NCI-H2081 treated with DMSO at 0.1 percent for 48 hours (cell line): ENCODE measurements at places on chromosomes 13 and 19.

GRCh38 chr19:56933014-56933705 lies 92.6 kb upstream of the PEG3 start:
- DNase-seq: no peak

GRCh38 chr13:69028936-69029335 lies 1078.7 kb upstream of the ATXN8OS start:
- no peak for DNase-seq

DNA sequence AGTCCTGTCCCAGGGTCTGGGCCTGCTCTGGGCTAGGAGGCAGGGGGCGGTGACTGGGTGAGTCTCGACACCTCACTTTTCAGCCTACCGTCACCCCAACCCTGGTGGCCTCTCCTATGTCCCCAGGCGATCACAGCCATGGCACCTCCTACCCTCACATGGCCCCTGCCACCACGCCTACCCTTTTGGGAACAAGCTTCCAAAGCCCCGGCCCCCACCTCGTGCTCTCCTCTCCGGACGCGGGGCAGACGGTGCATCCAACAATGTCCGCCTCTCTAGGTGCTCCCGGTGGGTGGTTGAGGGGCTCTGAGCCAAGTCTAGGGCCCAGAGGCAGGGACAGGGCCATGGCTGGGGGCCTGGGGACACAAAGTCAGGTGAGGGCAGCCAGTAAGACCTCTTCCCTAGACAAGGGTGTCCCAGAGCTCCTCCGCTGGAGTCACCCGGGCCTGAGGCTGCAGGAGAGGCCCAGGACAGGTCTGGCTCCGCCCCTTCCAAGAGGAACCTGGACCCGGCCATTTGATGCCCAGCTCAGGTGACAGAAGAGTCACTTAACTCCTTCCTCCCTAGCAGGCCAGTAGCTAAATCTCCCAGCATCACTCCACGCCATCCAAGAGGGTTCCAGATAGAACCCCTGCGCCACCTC lies at the start of gene SYNE4:
Gene SYNE4, minus strand, starts transcription at position 478 of the 643 bp plus-strand sequence. Its CDS starts 132 bp downstream, at position 346.
- DNase-seq: no peak

- DNase-seq: no peak
Measured at GRCh38 chr13:105530468-105530867, 1005.0 kb downstream of the EFNB2 start.

DNA sequence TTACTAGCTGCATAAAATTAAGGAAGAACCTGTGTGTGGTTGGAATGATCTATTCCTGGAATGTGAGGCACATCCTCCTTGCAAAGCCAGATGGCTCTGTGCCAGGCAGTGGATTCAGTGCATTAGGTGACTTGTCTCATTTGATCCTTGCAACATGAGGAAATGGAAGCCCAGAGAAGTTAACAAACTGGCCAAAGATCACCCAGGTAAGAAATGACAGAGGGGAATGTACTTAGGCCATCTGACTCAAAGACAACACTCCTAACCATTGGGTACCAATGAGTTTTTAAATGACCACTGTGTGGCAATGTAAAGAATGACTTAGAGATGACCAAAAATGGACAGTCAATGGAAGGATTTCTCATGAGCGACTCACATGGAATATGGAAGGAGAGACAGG lies 114.2 kb upstream of the RXFP2 start:
- DNase-seq: no peak
